WTC11 (cell line): ENCODE measurements at places on chromosomes 3 and 15. TPM values are rescaled to one million over a fixed set of nuclear protein-coding genes. Genes with fewer than 3 reads are reported as not detected.
A peak's percentile ranks its signal among the peaks of the same experiment; 100 is the strongest.

DNA sequence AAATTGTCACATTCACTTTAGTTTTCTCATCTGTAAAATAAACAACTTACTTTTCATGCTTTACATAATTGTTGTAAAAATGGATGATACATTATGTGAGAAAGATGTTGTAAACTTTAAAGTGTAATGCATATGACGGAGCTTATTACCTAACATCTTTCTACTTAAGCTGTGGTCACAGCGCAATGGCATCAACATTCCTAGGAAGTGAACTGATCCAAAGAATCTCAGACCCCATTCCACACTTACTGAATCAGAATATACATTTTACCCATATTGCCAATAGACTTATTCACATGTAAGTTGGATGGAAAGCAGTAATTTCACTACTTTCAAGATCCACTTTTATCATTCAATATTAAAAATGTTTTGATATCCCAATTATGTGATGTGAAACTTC is 497.5 kb downstream of the FGF12 start:
- H3K4me1 ChIP-seq = peaks cover 4% of the 10 kb centered on the region; the same call in 1 of the 2 replicates
- no peak overlapping the region; the same call in 1 of the 2 replicates for H3K27ac ChIP-seq
- H3K36me3 ChIP-seq = no peaks in the 10 kb centered on the region
- DNase-seq = no peak

MCCC1 gene
- 19.5 to 21.9 TPM (median 19.9 TPM) in 3 replicates for total RNA-seq

CLRN1 gene
- not detected in 3 replicates for total RNA-seq

DNA sequence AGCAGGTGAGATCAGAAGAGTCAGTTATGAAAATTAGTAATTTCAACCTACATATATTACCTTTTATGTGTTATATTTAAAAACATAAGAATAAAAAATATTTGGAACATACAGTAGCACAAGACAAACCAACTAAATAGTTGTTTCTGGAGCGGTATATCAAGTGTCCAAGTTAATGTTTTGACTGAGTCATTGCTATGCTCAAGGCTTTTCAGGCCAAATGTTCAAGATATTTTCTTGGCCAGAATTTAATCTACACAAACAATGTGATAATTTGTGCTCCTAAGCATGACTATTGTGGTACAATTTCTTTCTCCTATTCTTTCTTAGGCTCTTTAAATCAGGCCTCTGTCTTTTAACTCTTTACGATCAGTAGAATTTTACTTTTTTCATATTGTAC is 412.4 kb downstream of the RAP2B start:
- no peak overlapping the region for H3K27ac ChIP-seq
- H3K27me3 ChIP-seq = no peaks in the 10 kb centered on the region
- H3K36me3 ChIP-seq = no peaks in the 10 kb centered on the region; the same call in 1 of the 2 replicates
- H3K4me1 ChIP-seq = peaks cover 6% of the 10 kb centered on the region; the same call in 1 of the 2 replicates
- no peak for DNase-seq

- H3K27ac ChIP-seq = no peak overlapping the region
- H3K36me3 ChIP-seq = peaks cover 15% of the 10 kb centered on the region
- H3K4me1 ChIP-seq = peaks cover 10% of the 10 kb centered on the region
- H3K4me3 ChIP-seq = no peak overlapping the region
- no peak for DNase-seq
Measured at GRCh38 chr15:71586463-71586862, 223.9 kb upstream of the NR2E3 start.

DPPA2 gene
- 14.9 to 15.8 TPM (median 15.0 TPM) in 3 replicates for total RNA-seq

MYZAP gene
- 0.60 to 0.73 TPM (median 0.68 TPM) in 3 replicates for total RNA-seq

DNA sequence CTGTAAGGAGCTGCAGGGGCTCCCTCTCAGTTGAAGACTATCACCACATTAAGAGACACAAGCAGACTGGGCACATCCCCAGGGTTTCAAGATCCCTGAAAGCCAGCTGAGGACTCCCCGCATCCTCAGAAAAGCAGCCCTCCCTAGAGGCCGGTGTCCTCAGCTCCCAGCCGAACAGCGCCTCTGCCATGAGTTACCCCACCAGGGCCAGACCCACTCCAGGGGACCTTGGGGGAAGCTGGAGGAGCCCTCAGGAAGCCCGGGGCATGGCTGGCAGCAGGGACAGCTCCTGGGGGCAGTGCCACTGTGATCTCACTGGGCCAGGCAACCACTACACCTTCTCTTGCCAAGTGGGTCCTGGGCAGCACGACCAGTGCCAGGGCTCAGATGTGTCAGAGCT is 8.1 kb downstream of the KLF15 start:
- H3K27ac ChIP-seq = no peak overlapping the region
- H3K4me3 ChIP-seq = no peak overlapping the region
- no peaks in the 10 kb centered on the region for H3K27me3 ChIP-seq
- H3K4me1 ChIP-seq = no peaks in the 10 kb centered on the region

ARHGAP31 gene
- total RNA-seq = 3.7 to 7.2 TPM (median 4.2 TPM) in 3 replicates

CCR4 gene
- total RNA-seq = 0.11 to 0.22 TPM (median 0.11 TPM) in 3 replicates

DNA sequence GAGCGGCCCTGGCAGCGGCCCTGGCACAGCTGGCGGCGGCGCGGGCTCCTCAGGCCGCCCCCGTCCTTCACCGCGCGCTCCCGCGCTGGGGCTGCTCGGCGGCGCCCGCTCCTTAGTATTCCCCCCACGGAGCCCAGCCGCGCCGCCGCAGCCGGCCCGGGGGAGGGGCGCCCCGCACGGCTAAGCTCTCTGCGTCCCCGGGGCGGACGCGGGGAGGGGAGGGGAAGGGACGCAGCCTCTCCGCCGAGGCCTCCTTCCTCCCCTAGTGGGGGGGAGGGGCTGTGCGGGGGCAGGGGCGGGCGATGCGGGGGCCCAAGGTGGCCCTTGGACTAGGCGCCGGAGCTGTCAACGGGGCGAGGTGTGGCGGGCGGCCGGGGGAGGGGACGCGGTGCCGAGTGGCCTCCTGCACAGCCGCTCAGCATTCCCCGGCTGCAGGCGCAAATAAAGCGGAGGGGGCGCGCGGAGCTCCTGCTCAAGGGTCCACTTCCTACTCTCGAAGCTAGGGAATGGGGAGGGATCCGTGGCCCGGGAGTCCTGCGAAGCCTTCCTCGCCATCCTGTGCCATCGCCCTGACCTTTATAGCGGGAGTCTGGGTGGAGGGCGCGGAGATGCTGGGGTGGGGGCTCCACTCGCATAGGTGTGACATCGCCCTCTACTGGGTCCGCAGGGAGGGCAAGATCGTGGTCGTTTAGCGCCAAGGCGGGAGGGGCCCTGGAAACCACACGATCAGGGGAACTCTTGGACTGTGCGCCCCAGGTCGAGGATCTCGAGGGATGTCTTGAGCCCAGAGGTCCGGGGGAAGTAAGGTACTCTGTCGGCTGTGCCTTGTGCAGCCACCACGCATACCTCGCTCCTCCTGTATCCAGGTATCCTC is 22.2 kb downstream of the EPHB3 start:
- peak overlapping the region; percentile 65 for H3K4me3 ChIP-seq
- H3K27me3 ChIP-seq = peaks cover 40% of the 10 kb centered on the region
- peaks cover 5% of the 10 kb centered on the region; the same call in 1 of the 2 replicates for H3K36me3 ChIP-seq
- peak; percentile 64 for DNase-seq
- H3K4me1 ChIP-seq = peaks cover 25% of the 10 kb centered on the region

GRCh38 chr3:70090322-70090913 is 90.9 kb downstream of the SAMMSON start:
- DNase-seq = no peak
- peaks cover 10% of the 10 kb centered on the region; the same call in 1 of the 2 replicates for H3K4me1 ChIP-seq
- no peak overlapping the region for H3K27ac ChIP-seq
- H3K36me3 ChIP-seq = no peaks in the 10 kb centered on the region

GRCh38 chr3:112338021-112338726 is 5.2 kb downstream of the CD200 start:
- H3K27me3 ChIP-seq = no peaks in the 10 kb centered on the region
- no peak overlapping the region for H3K27ac ChIP-seq
- H3K4me3 ChIP-seq = peak overlapping the region; percentile 22
- H3K36me3 ChIP-seq = peaks cover 41% of the 10 kb centered on the region

SPTSSB gene
- total RNA-seq = 14.1 to 17.8 TPM (median 15.7 TPM) in 3 replicates

DNA sequence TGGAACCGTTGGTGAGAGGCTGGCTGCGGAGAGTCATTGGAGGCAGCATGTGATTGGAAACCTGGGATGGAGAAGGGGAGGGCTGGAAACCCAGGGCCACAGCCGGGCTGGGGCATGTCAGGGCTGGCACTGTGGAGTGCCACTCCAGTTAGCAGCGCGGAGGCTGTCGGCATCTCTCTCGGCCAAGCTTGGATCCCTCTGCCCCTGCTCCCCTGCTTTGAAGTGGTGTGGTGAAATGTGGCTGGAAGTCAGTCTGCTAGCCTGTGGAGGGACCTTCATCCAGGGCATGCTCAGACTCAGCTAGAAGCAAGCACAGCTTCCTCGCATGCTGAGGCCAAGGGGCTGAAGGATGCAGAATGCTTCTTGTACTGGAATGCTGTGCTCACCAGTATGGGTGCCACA is 13.5 kb downstream of the SLCO3A1 start:
- 0 out of 2 replicates have a peak overlapping the region, but pooled peaks have one; percentile 10 for H3K27ac ChIP-seq
- H3K36me3 ChIP-seq = peaks cover 8% of the 10 kb centered on the region

- no peak for DNase-seq
- H3K36me3 ChIP-seq = peaks cover 14% of the 10 kb centered on the region
- peaks cover 34% of the 10 kb centered on the region for H3K4me1 ChIP-seq
- H3K4me3 ChIP-seq = no peak overlapping the region
- H3K27ac ChIP-seq = no peak overlapping the region
Measured at GRCh38 chr3:141059816-141060215, 8.7 kb downstream of the SPSB4 start.

DNA sequence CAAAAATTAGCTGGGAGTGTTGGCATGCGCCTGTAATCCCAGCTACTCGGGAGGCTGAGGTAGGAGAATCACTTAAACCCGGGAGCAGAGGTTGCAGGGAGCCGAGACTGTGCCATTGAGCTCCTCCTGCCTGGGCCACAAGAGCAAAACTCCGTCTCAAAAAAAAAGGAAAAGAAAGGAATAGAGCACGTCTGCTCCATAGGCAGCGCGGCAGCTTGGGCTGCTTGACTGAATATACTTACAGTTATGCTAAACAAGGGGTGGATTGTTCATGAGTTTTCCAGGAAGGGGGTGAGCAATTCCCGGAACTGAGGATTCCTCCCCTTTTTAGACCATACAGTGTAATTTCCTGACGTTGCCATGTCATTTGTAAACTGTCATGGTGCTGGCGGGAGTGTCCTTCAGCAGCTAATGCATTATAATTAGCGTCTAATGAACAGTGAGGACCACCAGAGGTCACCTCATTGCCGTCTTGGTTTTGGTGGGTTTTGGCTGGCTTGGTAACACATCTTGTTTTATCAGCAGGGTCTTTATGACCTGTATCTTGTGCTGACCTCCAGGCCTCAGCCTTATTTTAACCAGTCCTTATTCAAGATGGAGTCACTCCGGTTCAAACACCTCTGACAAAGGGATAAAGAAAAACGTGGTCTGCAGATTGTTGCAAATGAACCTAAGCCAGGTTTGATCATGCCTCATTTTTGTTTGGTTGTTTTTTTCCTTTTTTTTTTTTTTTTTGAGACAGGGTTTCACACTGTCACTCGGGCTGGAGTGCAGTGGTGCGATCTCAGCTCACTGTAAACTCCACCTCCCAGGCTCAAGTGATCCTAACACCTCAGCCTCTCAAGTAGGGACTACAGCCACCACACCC is 24.9 kb upstream of the SENP5 start:
- DNase-seq = no peak
- peaks cover 4% of the 10 kb centered on the region; the same call in 1 of the 2 replicates for H3K36me3 ChIP-seq
- H3K27ac ChIP-seq = no peak overlapping the region
- H3K27me3 ChIP-seq = no peaks in the 10 kb centered on the region

- H3K27ac ChIP-seq = no peak overlapping the region
- no peaks in the 10 kb centered on the region for H3K4me1 ChIP-seq
- no peak overlapping the region for H3K4me3 ChIP-seq
- DNase-seq = no peak
Measured at GRCh38 chr3:178277605-178278004, 258.6 kb upstream of the KCNMB2 start.
